GM18507 (cell line): ENCODE measurements at places on chromosomes 3 and 15.

DNA sequence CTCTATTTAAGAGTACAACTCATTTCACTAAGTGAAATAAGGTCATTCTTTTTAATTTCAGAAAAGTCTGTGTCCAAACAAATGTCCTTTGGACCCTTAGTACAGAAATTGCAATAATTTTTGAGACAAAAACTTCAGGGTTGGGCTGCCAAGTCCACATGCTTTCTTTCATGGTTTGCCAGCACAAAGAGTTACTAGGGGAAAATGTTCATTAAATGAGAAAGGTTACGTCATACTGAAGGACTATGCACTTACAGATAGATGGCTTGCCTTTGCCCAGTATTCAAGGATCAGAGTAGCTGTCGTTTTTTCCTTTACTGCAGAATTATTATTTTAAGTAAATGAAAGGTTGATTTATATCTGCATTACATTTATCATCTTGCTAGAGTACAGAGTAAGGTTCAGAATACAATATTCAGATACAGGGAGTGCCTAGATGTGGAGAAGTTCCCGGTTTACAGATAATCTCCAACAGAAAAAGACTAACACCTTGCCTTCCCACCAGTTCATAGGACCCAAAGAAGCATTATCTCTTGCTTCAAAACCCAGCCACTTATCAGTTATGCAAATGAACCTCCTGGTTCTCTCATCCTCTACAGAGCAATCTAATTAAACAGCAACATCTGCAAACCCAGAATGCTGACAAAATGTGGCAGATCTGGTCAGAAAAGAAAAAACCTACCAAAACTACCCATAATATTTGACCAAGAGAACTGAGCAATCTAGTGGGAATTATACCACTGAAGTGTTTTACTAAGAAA is 179.3 kb downstream of the FRMD5 start:
- DNase-seq = no peak

- DNase-seq = no peak
Observed at GRCh38 chr3:12953201-12953995, 112.0 kb upstream of the RPL32 start.

GRCh38 chr3:159001711-159002110 is 199.9 kb downstream of the MFSD1 start:
- no peak for DNase-seq

DNA sequence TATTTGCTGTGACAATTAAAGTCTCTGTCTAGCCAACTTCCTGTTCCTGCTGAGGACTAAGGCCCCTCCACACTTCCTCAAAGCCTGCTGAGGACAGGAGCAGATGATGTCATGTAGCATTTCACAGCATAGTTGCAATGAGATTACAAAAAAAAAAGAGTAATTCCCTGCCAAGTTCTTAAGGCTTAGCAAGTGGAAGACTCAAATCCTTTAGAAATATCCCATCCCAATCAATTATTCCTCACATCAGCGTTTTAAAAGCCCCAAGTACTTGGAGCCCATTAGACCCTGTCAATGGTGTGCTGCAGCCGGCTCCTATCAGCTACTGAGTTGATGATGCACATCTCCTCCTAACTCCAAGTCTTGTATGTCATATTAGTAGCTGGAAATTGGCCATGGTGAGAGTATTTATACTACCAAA is 51.7 kb downstream of the TRANK1 start:
- DNase-seq = no peak

GRCh38 chr3:105821433-105821832 is 47.4 kb downstream of the CBLB start:
- DNase-seq = no peak

DNA sequence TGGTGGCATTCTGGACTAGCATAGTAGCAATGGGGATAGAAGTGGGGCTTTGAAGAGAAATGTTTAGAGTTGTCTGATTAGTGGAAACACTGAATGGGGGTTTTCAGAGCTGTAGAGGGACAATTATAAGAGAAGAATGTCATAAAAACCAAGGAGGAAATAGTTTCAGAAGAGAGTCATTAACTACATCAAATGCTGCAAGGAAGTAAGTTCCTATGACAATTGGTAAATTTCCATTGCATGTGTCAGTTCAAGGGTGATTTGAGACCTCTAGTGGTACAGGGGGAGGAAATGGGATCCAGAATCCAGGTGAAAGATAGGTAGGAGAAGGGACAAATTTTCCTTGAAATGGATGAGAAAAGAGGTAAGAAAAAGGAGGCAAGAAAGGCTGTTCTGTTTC is 68.3 kb upstream of the TBC1D5 start:
- DNase-seq = no peak

GRCh38 chr3:108334701-108335100 is 38.4 kb downstream of the HHLA2 start:
- DNase-seq = no peak

DNA sequence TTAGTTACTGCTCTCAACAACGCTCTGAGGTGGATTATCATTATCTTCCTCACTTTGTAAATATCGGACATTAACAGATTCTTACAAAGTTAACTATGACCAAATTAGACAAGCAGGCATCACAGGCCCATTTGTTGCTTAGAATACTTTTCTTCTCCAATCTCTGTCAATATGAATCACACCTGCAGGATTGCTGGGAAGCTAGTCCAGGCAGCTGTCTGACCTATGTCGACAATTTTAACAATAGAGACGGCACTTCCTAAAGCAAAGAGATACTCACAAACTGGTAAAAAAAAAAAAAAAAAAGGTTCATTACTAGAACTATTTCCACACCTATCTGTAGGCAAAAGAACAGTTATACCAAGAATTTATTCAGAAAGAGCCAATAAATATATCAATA is 85.3 kb downstream of the DPH6 start:
- no peak for DNase-seq

DNA sequence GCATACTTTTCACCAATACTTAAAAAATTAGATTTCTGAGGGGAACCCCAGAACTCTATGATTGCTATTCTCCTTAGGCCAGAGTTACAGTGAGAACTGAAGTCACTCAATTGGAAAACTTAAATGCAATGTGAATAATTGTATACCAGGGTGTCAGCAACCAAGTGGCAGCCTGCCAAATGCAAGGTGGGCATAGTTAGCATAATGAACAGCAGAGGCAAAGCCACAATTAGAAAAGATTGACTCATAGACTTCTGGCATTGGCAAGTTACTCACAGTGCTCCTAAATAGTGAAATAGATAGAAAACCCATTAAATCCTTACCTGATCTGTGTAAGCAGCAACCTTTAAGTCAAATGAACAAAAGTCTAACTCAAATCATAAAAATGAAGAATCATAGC is 94.9 kb downstream of the BCHE start:
- DNase-seq = no peak

- DNase-seq = no peak
Observed at GRCh38 chr3:159174715-159175692, 373.1 kb downstream of the MFSD1 start.

DNA sequence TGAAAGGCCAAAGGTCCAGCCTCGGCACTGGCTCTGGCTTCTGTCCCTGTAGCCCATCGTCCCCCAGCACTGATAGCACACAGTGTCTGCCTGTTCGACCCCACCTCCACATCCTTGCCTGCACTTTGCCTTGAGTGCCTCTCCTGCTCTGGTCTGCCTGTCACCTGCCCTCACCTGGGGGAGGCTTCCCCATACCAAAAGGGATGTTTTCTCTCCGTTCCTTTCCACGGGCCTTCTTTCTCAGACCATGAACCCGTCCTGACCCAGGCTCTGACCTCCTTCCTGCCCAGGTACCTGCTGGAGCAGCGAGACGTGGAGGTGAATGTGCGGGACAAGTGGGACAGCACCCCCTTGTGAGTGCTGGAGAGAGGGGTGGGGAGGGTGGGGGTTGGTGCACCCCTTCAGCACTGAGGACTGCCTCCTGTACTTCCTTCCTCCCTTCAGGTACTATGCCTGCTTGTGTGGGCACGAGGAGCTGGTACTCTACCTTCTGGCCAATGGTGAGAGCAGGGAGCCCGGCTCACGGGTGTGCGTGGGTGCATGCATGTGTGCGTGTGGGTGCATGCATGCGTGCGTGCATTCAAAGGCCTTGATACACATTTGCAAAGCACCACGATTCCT is 1.5 kb downstream of the ABTB1 start:
- DNase-seq = no peak

- DNase-seq = no peak
Observed at GRCh38 chr15:36797128-36797527, 217.7 kb downstream of the CDIN1 start.

GRCh38 chr3:82000773-82001172 is 239.3 kb upstream of the GBE1 start:
- no peak for DNase-seq

DNA sequence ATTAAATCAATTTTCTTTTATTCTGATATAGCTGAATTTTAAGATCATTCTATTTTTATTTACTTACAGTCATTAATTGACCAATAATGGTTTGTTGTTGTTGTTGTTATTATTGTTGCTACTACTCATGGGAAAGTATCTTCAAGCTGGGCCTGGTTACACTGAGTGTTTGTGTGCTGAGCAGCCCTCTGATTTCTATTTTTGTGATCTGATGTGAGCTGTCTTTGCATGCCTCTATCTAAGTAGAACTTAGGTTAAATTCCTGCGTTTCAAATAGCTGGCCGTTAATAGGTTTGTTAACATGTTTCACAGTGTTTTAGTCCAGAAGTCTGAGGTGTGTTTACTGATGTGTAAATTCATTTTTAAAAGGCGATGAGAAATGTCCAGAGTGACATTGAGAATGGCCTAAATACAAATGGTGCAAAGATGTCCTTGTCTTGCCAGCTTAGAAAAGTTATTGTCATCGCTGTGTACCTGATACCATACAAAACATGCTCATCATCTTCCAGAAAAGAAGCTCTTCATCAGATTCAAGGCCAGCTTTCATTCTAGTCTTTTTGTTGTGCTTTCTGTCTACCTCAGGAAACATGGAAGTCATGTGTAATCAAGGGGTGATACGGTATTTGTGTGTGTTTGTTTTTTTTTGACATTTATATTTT is 15.8 kb downstream of the ARIH2 start:
- DNase-seq = no peak

- DNase-seq = no peak
Observed at GRCh38 chr3:117246771-117247555, 537.4 kb downstream of the TUSC7 start.

GRCh38 chr3:5017925-5018531 is 38.8 kb downstream of the BHLHE40 start:
- no peak for DNase-seq

DNA sequence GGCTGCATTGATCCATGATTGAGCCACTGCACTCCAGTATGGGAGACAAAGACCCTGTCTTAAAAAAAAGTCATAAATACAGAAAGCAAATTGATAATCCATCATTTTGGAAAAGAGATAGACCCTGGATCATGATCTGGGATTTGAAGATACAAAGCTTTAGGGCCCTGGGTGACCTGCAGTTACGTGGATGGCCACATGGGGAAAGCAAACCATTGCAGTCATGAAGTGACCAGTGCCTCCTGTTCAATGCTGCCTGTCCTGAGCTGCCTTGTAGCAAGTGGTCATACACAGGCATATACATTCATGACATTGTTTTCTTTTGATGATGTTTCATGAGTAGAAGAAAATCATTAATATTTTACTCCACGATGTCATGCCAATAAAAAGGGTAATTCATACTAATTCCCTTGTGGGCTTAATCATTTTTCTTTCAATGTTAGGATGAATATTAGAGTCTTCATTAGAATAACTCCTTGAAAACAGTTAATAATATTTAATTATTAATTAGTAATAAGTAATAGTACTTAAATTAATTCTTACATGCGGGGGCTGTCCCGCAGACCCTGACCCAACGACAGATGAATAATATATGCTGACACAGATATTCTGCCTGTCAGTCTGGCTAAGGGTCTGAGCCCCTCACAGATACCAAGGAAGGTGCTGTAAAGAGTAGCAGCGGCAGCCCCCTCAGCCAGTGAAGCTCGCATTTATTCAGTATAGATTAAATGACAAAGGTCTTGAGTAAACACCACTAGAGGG is 109.0 kb upstream of the UNC13C start:
- no peak for DNase-seq

GRCh38 chr3:55486857-55487380 is at the start of gene WNT5A:
Gene WNT5A (minus strand): TSS chr3:55487306. CDS start chr3:55486985, 321 bp downstream.
- no peak for DNase-seq

GRCh38 chr3:103389356-103389755 is 954.5 kb downstream of the ZPLD1 start:
- DNase-seq = no peak

- DNase-seq = no peak
Observed at GRCh38 chr3:151615464-151615863, 118.3 kb upstream of the AADACL2 start.

GRCh38 chr15:68729789-68730411 is 90.8 kb downstream of the ANP32A start:
- DNase-seq = no peak

- no peak for DNase-seq
Observed at GRCh38 chr15:77346245-77347036, 73.5 kb downstream of the PEAK1 start.

DNA sequence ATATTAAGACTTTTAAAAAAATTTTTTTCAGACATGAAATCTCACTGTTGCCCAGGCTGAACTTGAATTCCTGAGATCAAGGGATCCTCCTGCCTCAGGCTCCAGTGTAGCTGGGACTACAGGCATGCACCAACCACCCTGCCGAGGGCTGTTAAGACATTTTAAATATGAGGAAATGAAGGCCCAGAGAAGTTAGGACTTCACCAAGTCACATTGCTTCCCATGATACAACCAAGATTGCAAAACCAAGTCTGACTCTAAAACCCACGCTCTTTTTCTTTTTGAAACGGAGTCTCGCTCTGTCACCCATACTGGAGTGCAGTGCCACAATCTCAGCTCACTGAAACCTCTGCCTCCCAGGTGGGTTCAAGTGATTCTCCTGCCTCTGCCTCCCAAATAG is 28.0 kb downstream of the PTPN9 start:
- DNase-seq = no peak

DNA sequence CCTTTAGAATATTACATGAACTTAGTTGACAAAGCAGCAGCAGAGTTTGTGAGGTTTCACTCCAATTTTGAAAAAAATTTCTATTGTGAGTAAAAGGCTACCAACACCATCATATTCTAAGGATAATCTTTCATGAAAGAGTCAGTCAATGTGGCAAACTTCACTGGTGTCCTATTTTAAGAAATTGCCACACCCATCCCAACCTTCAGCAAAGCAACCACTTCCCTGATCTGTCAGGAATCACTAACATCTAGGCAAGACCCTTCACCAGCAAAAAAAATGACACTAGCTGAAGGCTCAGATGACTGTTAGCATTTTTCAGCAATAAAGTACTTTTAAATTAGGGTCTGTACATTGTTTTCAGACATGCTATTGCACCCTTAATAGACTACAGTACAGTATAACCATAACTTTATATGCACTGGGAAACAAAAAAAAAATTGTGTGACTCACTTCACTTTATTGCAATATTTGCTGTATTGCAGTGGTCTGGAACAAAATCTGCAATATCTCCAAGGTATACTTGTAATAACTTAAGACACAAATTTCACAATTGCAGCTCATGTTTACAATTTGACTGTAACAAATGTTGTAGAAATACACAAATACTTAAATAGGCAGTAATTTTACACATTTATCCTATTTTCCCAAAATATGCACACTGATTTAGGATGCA is 38.9 kb upstream of the ALCAM start:
- no peak for DNase-seq

- DNase-seq = no peak
Observed at GRCh38 chr3:17672506-17672905, 69.9 kb downstream of the TBC1D5 start.
